ENCODE measurements at places on chromosomes 2 and 18.

DNA sequence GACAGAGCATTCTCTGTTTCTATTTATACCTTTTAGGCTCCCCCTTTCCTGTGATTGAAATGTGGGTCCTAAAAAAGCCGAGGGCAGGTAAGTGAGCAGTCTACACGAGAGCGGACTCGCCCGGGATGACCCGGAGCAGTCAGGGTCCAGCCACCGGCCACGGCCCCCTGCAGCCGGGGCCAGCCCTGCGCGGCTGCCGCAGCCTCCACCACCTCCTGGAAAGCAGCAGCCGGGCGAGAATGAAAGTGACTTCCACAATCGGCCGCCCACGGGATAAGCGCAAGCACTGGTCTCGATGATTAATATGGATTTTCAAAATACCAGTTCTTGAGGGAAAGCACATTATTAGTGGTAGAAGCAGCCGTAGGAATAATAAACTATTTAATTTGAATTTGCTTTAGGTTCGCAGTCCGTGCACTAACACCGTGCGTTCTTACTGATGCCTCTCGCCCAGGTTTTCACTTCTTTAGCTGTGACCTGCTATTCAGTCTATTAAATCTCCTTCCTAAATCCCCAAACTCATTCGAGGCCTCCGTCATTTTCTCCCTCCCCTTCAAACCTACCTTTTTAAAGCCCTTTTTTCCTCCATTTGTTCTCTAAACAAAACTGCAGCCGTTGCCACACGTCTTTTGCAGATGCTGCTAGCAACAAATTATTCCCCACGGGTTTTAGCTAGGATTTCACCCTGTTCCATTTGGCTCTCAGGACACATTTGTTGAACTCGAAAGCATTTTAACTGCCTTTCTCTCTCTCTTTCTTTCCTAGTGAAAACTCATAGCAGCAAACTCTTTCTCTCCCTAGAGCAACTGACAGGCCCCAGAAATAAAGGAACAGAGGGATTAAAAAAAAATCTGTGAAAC, 1015.1 kb upstream of the PIK3C3 start:
- no peak for DNase-seq

GRCh38 chr2:161388146-161388779, 27.8 kb upstream of the TBR1 start:
- DNase-seq = no peak

DNA sequence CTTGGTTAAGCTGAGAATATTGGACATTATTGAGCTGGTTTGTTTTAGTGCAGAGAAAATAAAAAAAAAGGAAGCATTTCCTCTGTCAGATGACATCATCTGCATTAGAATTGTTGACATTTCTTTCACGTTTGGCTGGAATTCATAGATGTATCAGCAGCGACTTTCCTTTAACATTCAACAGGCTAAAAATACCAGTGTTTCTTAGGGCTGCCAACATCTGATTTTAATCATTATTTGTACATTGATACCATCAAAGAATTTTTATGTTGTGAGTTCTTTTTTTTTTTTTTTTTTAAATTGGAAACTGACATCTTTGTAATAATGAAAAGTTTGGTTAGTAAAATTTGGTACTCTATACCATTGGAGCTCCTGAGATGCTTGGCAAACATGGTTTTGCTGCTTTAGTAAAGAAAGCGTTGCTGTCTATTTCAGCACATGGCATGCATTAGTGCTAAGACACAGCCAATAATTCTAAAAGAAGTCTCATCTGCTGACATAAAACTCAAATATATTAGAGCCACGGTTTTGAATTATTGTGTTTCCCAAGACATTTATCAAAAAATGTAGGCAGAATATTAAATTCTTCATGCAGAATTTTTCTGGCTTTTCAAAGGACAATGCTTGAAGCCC, 33.6 kb downstream of the GTF2A1L start:
- DNase-seq = no peak

- DNase-seq = no peak
These were observed 2159.1 kb upstream of the CELF4 start for GRCh38 chr18:39724652-39725051.

DNA sequence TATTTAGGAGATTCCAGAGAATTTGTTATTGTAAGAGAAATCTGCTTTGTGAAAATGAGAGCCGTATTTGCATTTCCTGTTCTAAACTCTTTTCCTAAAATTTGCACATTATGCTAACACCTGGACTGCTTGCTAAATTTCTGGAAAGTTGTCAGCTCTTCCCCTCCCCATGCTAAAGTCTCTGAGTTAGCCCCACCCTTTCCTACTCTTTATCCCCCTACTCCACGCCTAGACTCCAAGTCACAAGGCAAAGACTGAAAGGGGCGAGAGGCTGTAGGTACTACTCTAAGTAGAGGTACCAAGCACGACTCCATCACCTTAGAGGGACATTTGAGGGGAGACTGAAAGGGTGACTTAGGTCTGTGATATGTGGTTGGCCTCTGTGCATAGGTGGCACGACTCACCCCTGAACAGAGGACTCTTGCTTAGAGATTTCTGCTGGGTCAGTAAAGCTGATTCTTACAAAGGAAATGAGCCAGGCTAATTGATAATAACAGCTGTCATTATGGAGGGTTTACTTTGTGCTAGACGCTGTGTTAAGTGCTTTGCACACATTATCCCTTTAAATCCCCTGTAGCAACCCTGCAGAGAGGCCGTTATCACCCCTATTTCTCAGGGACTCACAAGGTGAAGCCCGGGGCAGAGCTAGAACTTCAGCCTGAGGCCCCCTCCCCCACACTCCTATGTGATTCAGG, 373.5 kb downstream of the EN1 start:
- DNase-seq = no peak

GRCh38 chr18:74110976-74111375, 36.7 kb downstream of the FBXO15 start:
- no peak for DNase-seq

- DNase-seq = peak; percentile 42
These were observed 10.1 kb downstream of the CYP26B1 start for GRCh38 chr2:72137498-72138010.

- no peak for DNase-seq
These were observed at the start of gene CD226 for GRCh38 chr18:69947361-69948133. Gene CD226, minus strand, starts transcription at chr18:69947873. Its CDS starts 467 bp downstream, at chr18:69947406.

- no peak for DNase-seq
These were observed 11.2 kb upstream of the GALM start for GRCh38 chr2:38654528-38655381.

GRCh38 chr18:38789141-38789540, 1223.5 kb upstream of the CELF4 start:
- DNase-seq = no peak

DNA sequence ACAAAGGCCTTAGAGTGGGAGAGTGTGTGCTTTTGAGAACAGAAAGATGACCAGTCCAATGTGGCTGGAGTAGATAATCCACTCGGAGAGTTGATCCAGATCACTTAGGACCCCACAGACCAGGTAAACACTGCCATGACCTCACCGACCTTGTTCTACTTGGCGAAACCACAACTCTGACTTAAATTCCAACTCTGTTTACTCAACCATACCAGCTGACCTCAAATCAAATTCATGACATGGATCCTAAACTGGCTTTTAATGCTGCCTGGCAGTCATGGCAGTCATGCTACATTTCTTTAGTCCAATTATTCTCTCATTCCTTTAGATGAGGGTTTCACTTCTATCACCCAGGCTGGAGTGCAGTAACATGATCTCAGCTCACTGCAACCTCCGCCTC, 347.1 kb upstream of the FAM98A start:
- DNase-seq = no peak

DNA sequence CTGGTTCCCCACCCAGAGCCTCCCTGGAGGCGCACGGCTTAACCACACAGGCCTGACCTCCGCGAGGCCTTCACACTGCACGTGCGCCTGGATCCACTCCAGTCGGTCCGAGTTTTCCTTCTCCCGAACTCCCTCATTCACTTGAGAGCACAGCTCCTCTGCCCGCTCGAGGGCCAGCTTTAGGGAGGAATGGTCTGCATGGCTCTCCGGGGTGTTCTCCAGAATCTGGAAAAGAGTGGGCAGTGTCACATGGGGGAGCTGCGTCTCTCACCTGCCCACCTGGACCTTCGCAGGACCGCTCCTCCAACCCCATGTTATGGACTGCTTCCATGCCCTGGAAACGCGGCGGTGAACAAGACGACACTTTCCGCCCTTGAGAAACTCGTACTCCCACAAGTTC, 35.9 kb downstream of the FAM228A start:
- DNase-seq = no peak

DNA sequence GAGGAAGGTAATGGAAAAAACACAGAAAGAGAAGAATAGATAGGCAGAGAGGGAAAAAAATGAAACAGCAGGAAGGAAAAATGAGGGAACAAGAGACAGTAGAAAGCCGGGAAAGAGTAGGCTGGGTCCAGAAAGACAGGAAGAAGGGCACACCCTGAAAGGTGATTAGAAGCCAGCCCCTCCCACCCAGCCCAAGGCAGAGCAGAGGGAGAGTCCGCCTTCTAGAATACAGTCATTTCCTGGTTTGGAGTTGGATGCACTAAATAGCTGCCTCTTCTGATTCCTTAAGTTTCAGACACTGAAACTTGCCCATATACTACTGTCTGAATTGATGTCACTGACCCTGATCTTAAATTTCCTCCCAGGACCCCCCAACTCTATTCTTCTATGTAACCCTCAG, 17.9 kb upstream of the DSG3 start:
- no peak for DNase-seq

DNA sequence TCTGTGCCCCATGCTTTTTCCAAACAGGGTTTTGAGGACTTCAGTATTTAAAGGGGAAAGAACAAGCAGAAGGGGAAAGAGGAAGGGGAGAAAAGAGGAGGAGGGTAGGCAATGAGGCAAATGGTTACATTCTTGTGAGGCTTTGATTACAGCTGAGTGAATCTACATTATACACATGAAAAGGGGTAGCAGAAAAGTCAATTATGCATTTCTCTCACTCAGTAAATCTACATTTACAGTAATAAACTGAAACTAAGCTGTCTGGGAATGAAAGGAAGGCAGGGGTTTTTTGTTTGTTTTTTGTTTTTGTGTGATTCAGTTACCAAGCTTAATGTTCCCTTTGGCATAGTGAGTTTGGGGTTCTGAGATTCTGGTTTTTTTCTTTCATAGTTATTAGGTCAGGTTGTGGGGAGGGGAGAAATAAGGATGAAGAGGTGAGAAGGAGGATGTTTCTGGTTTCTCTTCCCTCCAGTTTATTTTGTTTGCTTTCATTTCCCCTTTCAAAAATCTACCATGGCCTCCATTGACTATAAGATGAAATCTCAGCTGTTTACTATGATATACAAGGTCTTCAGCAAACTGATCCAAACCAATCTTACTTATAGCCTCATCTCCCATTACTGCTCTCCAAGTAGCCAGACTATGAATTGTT, 18.7 kb downstream of the C18orf63 start:
- no peak for DNase-seq

- DNase-seq = no peak
These were observed 2.1 kb downstream of the GULP1 start for GRCh38 chr2:188293601-188294351.

DNA sequence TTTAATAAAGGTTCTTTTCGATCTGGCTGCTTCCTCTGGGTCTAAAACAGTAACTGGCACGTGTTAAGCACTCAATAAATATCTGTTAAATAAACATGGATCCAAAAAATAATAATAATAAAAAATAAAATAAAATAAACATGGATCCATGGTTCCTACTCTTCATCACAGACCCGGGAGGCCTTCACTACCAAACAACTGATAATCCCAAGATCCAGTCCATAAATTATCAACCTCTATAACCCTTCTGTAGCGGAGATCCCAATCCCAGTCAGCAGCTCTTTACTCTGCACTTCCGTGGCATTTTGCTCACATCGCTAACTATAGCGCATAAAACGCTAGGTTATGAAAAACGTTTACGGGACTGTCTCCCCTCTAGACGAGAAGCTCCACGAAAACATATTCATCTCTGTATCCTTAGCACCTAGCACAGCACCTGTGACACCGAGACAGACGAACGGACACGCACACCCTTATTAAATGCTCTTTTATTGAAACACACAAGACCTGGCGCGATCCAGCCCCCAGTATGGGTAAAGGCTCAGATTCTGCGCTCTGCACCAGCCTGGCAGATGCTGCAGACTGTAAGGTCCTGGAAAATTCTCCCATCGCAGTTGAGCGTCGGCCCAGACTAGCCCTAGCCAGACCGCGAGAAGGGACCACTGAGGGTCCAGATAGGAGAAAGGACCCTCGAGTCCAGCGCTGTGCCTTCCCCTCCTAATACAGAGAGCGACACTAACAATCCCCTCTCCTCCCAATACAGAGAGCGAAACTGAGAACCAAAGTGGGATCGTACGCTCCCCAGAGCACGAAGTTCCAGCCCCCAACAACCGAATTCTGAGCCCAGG, 770 bp downstream of the NBAS start:
- no peak for DNase-seq

- no peak for DNase-seq
These were observed 1530.7 kb downstream of the LRP1B start for GRCh38 chr2:140600116-140600515.

DNA sequence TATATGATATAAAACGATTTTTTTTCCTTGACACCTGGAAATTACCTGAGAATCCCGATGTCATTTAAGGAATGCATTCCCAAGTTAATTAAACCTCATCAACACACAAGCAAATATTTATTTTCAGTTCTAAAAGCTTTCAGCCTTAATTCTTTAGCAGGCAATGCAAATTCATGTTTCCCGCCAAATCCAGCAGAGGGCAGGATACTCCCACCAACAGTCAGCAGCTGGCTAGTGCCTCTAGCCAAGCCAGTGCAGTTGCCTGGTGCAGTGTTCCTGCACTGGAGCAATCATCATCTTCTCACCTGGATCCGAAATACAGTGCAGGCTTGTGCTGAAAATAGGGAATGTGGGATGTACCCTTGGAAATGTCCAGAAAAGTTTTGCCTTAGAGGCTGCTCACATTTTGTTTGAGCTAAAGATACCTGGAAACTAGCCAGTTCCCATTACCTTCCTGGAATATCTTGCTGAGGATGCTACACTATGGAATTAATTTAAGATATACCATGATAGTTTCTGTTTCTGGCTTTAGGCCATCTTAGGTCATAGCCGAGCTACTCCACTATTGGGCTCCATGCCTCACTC, 48.4 kb upstream of the CYTIP start:
- DNase-seq = peak; percentile 24

GRCh38 chr2:40457366-40457765, 5.5 kb upstream of the SLC8A1 start:
- no peak for DNase-seq

DNA sequence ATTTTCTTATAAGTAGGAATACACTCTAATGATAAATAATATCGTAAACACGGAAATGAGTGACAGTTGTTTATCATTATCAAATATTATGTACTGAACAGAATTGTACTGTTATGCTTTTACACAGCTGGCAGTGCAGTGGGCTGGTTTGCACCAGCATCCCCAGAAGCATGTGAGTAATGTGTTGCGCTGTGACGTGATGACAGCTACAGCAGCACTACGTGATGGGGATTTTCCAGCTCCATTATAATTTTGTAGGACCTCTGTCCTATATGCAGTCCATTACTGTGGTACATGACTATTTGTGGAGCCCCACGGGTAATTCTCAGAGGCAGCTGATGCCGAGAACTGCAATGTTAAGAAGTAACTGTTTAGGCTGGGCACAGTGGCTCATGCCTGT, 77.3 kb upstream of the ATG16L1 start:
- no peak for DNase-seq

DNA sequence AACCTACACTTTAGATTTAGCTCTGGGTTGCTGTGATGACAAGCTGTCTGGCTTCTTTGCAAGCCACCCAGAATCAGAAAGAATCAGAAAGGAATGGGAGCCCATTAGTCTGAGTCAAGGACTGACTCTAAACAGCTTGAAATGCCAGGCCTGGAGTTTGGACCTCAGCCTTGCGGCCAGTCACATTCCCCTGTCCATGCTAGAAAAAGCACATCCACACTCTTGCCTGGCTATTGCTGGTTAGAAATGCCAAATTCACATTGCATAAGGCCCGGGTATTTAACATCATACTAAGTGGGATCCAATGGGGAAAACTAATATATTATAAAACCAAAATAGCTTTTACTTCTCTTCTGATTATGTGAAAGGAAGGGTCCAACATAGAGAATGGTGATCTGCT, 756.8 kb upstream of the KLHL29 start:
- no peak for DNase-seq

Data from C1 segment of cervical spinal cord (tissue), 14 donors.